ENCODE measurements at places on chromosomes 3 and 15.
A peak's percentile ranks its signal among the peaks of the same experiment; 100 is the strongest.

GRCh38 chr15:90711418-90711824, 5.7 kb upstream of the BLM start:
- no peak for DNase-seq

DNA sequence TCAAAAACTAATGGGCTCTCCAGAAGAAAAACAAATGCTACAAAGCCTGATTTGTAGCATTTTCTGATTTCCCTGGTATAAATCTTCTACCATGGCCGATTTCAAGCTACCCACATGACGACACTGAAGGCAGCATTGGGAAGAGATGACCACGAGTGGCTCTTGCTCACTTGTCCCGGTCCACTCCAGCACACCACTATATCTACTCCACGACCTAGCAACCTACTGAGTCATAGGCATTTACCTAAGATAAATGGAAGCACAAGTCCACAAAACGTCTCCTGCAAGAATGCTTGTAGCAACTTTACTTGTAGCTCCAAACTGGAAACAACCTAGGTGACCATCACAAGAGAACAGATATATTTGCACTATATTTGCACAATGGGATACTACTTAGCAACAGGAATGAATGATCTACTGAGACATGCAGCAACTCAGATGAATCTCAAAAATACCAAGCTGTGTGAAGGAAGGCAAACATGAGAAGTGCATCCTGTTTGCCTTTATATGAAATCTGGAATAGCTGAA, 60.8 kb upstream of the HES1 start:
- DNase-seq = no peak

DNA sequence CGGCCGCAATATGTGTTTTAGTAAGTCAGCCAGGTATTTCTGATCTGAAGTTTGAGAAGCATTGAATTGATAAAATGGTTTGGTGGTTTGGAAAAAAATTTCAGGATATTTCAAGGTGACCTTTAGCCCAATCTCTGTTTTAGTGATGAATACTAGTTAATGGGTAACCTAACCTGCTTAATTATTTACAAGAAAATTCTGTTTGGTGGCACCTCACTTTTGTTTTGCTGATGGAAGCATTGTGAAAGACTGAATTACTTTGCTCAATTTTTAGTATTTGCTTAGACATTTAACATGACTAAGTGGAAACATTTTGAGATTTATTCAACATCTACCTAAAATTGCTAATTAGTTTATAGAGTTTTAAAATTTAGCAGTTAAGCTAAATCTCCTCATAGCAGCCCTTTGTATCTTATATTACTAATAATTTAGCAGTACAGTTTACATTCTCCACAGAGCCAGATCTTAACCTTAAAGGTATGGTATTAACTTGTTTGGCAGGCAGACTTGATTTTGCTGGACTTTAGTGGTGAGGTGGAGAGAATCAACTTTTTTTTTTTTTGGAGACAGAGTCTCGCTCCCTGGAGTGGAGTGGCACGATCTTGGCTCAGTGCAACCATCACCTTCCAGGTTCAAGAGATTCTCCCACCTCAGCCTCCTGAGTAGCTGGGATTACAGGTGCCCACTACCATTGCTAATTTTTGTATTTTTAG, 35.4 kb downstream of the GRAMD1C start:
- no peak for DNase-seq

DNA sequence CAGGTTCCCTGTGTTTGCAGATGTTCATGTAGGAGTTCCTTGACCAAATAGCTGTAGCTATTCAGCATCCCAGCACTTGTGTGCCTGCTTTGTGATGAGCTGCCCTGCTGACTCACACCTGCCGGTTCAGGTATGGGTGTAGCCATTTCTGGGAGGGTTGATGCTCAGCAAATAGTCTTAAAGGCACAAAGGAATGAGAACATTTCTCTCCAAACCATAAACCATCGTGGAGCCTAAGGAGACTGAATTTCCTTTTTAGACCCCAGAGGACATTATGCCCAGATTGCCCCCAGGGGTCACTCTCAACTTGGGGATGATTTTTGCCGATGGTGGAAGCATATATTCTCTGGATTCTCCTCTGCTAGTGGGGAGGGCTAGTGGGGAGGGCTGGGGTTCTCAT, 80.6 kb downstream of the ADAMTSL3 start:
- DNase-seq = no peak

GRCh38 chr3:69212411-69213160, 90.2 kb upstream of the LMOD3 start:
- DNase-seq = no peak

DNA sequence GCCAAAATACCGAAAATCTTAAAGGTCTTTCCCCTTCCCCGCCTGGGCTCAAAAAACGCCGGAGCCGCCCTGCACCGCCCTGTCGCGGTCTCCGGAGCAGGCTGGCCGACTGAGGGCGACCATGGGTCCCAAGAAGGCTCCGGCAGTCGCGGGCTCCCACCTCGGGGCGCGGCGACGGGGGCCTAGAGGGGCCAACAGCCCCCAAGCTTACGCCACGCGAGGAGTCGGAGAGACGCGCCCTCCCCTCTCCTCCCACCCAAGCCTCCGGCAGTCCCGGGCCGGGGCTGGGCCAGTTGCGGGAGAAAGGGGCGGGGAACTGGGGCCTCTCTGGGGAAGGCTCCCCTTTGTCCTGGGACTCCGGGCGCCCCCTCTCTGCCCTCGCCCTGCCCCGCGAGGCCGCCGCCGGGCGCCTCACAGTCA, 69.2 kb downstream of the GOLGA8B start:
- peak; percentile 50 for DNase-seq

- DNase-seq = no peak
Measured at GRCh38 chr3:52099001-52099401, 42.6 kb upstream of the DUSP7 start.

- peak; percentile 55 for DNase-seq
Measured at GRCh38 chr3:48504051-48504946, at the start of gene SHISA5. Gene SHISA5, minus strand, starts transcription at chr3:48504174. Its CDS starts 80 bp downstream, at chr3:48504094.

GRCh38 chr3:14689247-14689980, 14.5 kb downstream of the C3orf20 start:
- DNase-seq = no peak
